ENCODE measurements at places on chromosomes 5 and 9. TPM values are rescaled to one million over a fixed set of nuclear protein-coding genes. Genes with fewer than 3 reads are reported as not detected.

- no peak overlapping the region for H3K27ac ChIP-seq
- H3K27me3 ChIP-seq: no peaks in the 10 kb centered on the region
- no peak overlapping the region for H3K4me3 ChIP-seq
- H3K4me1 ChIP-seq: no peaks in the 10 kb centered on the region
Observed at GRCh38 chr9:27653246-27653645, 80.0 kb upstream of the C9orf72 start.

DNA sequence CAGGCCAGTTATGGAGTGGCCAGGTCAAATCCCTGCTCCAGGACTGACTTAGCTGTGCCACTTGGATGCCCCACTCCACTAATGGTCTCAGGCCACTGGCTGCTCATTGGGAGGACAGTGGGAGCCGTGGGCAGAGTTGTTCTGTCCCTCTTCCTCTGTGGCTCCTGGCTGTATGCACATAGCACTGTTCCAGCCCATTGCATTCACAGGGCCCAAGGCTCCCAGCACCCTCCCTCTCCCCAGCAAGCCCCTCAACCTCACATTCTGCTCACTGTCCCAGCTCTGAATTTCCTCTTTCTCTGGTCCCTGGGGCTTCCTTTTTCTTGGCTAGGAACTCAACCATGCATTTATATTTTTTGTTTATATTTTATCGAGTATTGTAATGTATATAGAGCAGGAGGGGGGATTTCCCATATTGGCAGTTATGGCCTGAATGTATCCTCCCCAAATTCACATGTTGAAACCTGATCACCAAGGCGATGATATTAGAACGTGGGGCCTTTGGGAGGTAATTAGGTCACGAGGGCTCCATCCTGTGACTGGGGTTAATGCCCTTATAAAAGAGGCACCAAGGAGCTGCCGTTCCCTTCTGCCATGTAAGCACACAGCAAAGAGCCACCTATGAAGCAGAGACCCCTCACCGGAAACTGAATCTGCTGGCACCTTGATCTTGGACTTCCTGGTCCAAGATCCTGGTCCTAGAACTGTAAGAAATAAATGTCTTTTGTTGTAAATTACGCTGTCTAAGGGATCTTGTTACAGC lies 17.0 kb upstream of the MVB12B start:
- no peak for DNase-seq
- H3K27me3 ChIP-seq: no peaks in the 10 kb centered on the region
- no peak overlapping the region for H3K4me3 ChIP-seq

GRCh38 chr9:133917375-133917774 lies 74.7 kb downstream of the VAV2 start:
- no peak for DNase-seq
- no peaks in the 10 kb centered on the region for H3K27me3 ChIP-seq
- H3K36me3 ChIP-seq: no peaks in the 10 kb centered on the region
- no peak overlapping the region for H3K27ac ChIP-seq
- H3K4me3 ChIP-seq: no peak overlapping the region

DNA sequence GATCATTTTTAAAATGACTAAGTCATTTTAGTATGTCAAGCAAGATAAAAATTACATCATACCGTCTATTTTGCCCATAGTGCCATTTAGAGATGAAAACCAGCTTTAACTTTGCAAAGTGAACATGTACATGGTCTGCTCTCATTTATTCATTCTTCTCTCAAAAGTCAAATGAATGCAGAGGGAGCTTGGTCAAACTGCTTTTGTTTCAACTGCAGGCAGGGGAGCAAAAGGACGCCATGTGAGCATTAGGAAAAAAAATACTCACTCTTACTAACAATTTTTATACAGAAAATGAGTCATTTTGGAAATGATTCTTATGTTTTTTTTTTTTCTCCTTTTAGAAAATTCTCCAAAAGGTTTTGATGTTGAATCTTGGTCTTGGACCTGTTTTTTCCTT lies 15.7 kb downstream of the SCGB3A1 start:
- no peaks in the 10 kb centered on the region for H3K36me3 ChIP-seq
- H3K4me3 ChIP-seq: no peak overlapping the region
- no peaks in the 10 kb centered on the region for H3K27me3 ChIP-seq
- no peaks in the 10 kb centered on the region for H3K4me1 ChIP-seq

DNA sequence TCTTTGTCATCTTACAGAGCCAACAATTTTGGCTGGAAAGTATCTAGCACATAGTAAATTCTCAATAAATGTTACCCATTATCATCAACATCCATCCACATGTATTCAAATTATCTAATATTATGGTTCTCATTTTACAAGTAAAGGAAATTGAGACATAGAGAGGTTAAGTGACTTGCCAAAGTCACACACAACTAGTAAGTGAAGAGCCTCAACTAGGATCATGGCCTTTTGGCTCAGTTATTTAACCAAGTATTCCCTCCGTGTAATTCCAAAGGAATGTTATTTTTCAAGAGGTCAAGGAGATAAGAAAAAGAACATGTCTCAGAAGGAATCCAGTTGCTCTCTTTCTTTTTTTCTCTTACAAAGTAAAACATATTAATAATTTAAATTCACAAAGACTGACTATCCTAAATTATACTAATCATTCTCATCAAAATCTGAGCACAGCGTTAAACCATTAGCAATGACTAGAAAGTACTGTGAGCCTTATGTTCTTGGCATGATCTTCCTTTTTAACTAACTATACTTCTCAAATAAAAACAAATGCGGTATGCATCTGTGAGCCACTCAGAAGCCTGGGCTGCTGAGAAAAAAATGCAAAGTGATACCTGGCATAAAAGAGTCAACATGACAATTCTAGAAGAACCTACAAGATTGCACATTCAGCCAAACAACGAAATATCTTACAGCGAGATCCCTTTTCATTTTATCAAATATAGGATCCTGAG lies 350.9 kb downstream of the GLIS3 start:
- H3K27ac ChIP-seq: no peak overlapping the region
- peaks cover 6% of the 10 kb centered on the region for H3K4me1 ChIP-seq
- no peaks in the 10 kb centered on the region for H3K27me3 ChIP-seq
- H3K4me3 ChIP-seq: no peak overlapping the region

DNA sequence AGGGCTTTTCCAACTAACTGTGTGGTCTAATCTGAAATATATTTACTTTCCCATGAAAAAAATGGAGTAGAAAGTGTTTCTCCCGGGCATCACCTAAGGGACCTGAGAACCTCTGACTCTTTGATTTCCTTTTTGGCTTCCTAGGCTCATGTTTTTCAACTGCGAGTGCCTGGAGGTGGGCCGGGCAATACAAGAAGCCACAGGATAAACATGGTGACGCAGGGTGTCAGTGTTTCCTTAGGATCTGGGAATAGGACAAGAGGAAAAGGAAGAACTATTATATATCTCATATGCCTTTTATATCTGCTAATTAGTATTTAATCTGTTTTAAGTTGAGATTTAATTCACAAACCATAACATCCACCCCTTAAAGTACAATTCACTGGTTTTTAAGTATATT lies 11.4 kb upstream of the LECT2 start:
- DNase-seq: no peak
- no peaks in the 10 kb centered on the region for H3K4me1 ChIP-seq
- no peak overlapping the region for H3K27ac ChIP-seq
- no peaks in the 10 kb centered on the region for H3K27me3 ChIP-seq
- no peak overlapping the region for H3K4me3 ChIP-seq
- no peaks in the 10 kb centered on the region for H3K36me3 ChIP-seq

GRCh38 chr5:74279244-74279643 lies 361.3 kb downstream of the ENC1 start:
- H3K27ac ChIP-seq: no peak overlapping the region
- H3K27me3 ChIP-seq: no peaks in the 10 kb centered on the region
- no peaks in the 10 kb centered on the region for H3K36me3 ChIP-seq
- no peaks in the 10 kb centered on the region for H3K4me1 ChIP-seq
- H3K4me3 ChIP-seq: no peak overlapping the region

- H3K36me3 ChIP-seq: no peaks in the 10 kb centered on the region
- no peaks in the 10 kb centered on the region for H3K27me3 ChIP-seq
- H3K27ac ChIP-seq: no peak overlapping the region
- no peak overlapping the region for H3K4me3 ChIP-seq
- no peak for DNase-seq
Observed at GRCh38 chr5:110702300-110702699, 24.2 kb downstream of the TMEM232 start.

DNA sequence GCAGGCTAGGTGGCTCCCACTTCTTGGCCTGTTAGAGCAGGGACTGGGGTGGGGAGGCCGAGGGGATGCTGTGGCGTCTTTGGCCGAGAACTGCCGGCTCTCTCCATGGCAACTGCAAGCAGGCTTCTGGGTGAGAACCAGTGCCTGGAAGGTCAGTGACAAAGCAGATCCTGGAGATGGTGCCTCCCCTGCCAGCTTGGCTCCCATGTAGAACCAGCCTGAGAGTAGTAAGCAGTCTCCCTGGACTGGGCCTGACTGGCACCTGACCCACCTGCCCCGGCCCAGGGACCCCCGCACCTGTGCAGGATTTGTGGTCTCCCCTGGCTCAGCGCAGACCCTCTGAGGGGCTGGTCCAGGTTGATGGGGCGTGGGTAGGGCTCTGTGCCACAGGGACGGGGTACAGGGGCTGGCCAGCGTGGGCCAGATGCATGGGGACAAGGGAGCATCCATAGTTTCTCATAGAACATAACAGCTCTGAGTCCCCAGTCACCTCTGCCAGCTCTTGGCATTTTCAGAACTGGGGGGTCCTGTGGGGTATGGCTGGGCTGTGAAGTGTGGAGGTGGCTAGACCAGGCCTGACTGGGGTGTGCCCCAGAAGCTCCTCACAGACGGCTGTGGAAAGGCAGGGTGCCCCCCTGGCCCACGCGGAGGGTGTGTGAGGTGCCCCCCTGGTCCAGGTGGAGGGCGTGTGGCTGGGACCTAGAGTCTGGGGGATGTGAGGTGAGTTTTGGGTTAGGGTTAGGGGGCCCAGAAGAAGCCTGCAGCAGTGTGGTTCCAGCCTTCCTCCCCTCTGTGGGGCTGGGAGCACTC lies 22.2 kb downstream of the CACNA1B start:
- no peaks in the 10 kb centered on the region for H3K27me3 ChIP-seq
- H3K27ac ChIP-seq: no peak overlapping the region
- H3K36me3 ChIP-seq: no peaks in the 10 kb centered on the region
- no peak overlapping the region for H3K4me3 ChIP-seq
- no peak for DNase-seq

GRCh38 chr9:70935856-70936255 lies 185.6 kb downstream of the TRPM3 start:
- no peaks in the 10 kb centered on the region for H3K36me3 ChIP-seq
- no peak for DNase-seq
- no peaks in the 10 kb centered on the region for H3K27me3 ChIP-seq
- no peaks in the 10 kb centered on the region for H3K4me1 ChIP-seq

GRCh38 chr9:124293718-124294506 lies 36.2 kb downstream of the NEK6 start:
- no peaks in the 10 kb centered on the region for H3K27me3 ChIP-seq
- peak overlapping the region; percentile 53 for H3K27ac ChIP-seq
- DNase-seq: no peak
- H3K4me1 ChIP-seq: peaks cover 84% of the 10 kb centered on the region
- no peaks in the 10 kb centered on the region for H3K36me3 ChIP-seq

DNA sequence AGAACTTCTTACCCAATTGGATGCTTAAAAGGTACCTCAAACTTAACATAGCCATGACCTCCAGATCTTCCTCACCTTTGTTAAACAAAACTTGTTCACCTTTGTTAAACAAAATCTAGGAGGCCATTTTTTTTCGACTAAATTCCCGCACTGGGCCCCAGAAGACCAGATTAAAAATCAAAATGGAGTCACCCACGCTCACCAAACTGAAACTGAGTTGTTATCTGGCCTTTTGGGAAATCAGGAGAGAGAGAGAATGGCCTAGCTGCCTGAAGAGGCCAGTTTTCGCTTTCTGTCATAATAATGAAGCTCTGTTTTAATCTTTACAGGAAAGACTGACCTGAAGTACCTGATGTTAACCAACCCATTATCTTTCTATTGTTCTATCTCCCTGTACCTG lies 69.4 kb downstream of the FYB1 start:
- H3K4me1 ChIP-seq: no peaks in the 10 kb centered on the region
- no peak overlapping the region for H3K4me3 ChIP-seq
- no peak overlapping the region for H3K27ac ChIP-seq
- H3K36me3 ChIP-seq: no peaks in the 10 kb centered on the region
- H3K27me3 ChIP-seq: no peaks in the 10 kb centered on the region

DNA sequence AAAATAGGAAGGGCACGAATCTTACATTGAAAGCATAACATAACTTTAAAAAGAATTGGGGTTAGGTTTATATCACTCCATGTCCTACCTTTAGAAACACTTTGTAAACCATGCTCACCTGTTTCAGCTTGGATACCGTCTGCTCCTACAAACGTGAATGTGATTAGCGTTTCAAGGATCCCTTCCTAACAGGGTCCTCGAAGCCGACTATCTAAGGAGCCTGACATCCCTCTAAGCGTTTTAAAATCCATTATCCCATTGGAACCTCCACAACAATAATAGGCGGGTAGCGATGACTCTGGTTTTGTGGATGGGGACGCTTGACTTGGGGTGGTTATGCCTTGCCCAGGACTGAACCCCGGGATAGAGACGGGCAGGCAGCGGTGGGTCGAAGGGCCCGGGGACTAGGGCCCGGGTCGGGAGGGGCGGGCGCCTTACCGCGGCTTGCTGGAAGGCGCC lies 937 bp downstream of the SVEP1 start:
- no peaks in the 10 kb centered on the region for H3K4me1 ChIP-seq
- H3K36me3 ChIP-seq: no peaks in the 10 kb centered on the region
- H3K27me3 ChIP-seq: no peaks in the 10 kb centered on the region
- H3K27ac ChIP-seq: peak overlapping the region; percentile 90
- no peak for DNase-seq

DNA sequence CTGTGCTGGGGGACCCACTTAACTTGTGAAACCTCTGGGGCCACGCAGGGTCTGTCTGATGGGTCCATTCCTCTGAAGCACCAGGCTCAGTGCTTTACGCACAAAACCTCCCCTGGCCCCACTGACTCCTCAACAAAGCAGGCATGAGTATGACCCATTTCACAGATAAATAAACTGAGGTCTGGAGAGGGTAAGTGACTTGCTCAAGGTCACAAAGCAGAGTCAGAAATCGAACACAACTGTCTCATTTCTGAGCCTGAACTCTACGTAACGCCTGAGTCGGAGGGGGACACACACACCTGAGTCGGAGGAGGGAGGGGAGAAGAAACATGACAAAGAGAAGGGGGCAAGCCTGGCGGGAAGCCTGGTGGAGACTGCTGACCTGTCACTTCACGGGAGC lies 48.0 kb upstream of the RAPGEF1 start:
- no peaks in the 10 kb centered on the region for H3K4me1 ChIP-seq
- H3K27me3 ChIP-seq: no peaks in the 10 kb centered on the region
- H3K36me3 ChIP-seq: no peaks in the 10 kb centered on the region
- no peak for DNase-seq
- H3K4me3 ChIP-seq: no peak overlapping the region

GRCh38 chr9:91775011-91775707 lies 174.9 kb downstream of the ROR2 start:
- H3K4me1 ChIP-seq: peaks cover 8% of the 10 kb centered on the region
- no peaks in the 10 kb centered on the region for H3K36me3 ChIP-seq
- peak; percentile 34 for DNase-seq
- no peaks in the 10 kb centered on the region for H3K27me3 ChIP-seq
- no peak overlapping the region for H3K4me3 ChIP-seq
- no peak overlapping the region for H3K27ac ChIP-seq

GRCh38 chr5:82334856-82335255 lies 56.7 kb upstream of the RPS23 start:
- no peak for DNase-seq
- H3K27ac ChIP-seq: peak overlapping the region; percentile 56
- H3K4me3 ChIP-seq: no peak overlapping the region
- H3K27me3 ChIP-seq: no peaks in the 10 kb centered on the region
- H3K36me3 ChIP-seq: no peaks in the 10 kb centered on the region

- H3K27me3 ChIP-seq: no peaks in the 10 kb centered on the region
- no peaks in the 10 kb centered on the region for H3K36me3 ChIP-seq
- no peak overlapping the region for H3K4me3 ChIP-seq
- no peak for DNase-seq
Observed at GRCh38 chr5:166341740-166342337, 1949.6 kb upstream of the WWC1 start.

The CATSPER3 gene
- 0.90 TPM for total RNA-seq

The STPG3 gene
- not detected for total RNA-seq

The FGFR4 gene
- total RNA-seq: 4.8 TPM

The SPINK6 gene
- not detected for total RNA-seq

The QRFP gene
- total RNA-seq: not detected

The SH2D3C gene
- total RNA-seq: 18.9 TPM
